Suppressor macrophage (primary cell): ENCODE measurements at places on chromosomes 2 and 18.

DNA sequence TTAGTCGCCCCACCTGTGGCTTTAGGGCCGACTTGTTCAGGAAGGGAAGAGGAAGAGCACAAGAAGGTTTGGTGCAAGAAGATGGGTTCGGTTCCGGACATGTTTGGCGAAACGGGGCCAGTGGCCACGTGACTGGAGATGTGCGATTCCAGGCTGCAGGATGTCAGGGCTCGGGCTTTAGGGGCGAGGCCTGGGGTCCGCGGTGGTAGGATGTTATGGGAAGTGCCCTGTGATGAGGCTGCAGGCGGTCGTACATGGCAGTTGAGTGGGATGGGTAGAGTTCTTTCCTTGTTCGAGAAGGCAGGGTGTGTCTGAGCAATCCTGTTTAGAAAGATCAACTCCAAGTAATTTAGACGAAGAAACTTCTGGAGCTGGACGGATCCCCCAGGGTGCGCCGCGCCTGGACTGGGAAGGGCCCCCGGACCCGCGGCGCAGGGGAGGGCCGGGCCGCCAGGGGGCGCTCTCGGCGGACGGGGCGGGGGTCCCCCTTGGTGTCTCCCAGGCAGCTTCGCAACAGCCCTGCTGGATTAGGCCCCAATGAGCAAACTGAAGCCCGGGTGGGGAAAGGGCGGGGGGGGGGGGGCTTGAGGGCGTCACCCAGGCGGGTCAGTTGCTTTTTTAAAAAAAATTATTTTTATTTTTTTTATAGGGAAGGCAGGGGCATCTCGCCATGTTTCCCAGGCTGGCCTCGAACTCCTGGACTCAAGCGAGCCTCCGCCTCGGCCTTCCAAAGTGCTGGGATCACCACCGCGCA is 17.2 kb upstream of the SDC1 start:
- no peak for DNase-seq

DNA sequence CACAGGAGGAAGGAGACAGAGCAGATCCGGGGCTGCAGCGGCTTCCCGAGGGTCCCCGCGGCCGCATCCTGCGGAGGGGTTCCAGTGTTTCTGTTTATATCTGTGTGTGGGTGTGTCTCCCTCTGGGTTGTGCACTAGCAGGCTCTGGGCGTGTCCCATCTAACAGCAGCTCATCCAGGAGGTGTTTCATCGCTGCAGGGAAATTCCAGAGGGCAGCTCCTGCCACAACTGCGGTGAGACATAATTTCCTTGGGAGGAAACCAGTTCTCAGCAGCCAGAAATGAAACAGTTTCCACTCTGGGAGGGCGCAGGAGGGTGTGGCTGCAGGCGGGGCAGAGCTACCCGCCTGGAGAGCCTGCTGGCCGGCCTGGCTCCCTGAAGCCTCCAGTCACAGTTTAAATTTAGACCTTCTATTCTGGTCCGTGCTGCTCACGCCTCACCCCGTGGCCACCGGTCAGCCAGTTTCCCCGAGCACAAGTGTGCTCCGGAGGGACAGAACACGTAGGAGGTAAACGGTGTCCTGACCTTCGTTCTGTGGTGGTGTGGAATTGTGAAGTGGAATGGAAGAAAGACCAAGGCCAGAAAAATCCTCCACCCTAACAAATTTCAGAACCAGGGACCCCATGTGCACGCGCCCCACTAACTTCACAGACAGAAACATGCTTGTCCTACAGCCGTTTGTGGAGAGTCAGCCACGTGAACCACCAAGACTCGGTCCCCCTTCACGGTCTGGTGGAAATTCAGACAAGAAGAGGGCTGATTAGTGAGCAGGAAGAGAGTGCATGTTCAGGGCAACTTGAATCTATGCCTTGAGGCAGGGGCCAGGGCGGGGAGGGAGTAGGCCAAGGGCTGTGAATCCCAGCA is 50.2 kb downstream of the TEX44 start:
- peak; percentile 67 for DNase-seq

- no peak for DNase-seq
Measured at GRCh38 chr18:53682796-53683195, 541.7 kb downstream of the MBD2 start.

- no peak for DNase-seq
Measured at GRCh38 chr2:197506658-197507057, 6.5 kb downstream of the HSPE1 start.

GRCh38 chr2:219178377-219179175 is 501 bp downstream of the RETREG2 start:
- DNase-seq: no peak

DNA sequence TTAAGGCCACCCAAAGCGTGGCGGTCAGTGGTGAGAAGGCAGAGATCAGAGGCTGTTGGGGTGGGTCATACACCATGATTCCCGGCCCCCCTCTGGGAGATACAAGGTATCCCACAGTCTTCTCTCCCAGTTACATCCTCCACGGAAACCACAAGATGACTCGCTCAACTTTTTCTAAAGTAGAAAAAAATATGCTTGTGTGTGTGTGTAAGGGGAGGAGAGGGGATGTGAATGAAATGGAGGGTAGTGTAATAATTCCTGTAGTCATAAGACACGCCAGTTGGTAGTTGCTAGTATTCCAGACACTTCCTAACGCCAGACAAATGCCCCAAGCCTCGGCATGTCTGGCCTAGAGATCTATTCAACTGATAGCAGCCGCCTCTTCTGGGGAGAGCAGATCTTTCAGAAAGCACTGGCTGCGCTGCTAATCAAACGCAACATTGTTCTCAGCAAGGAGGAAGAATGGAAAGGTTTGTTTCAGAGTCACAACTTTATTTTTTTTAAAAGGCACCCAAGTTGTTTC is 143.5 kb downstream of the TGIF1 start:
- DNase-seq: peak; percentile 25

DNA sequence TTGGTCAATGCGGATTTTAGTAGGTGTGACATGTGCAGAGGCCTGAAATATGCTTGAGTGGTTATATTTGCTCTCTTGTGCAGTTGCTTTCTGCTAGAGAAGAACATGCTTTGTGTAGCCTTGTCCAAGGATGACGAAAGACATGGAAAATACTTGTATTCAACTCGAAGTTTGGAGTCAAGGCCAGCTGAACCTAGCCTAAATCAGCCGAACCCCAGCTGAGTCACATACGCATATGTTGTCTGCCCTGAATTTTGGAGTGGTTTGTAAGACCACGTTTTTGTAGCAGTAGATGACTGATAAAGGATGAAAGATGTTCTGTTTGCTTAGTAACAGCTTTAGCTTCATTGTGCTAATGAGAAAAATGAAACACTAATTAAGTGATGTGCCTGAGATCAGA is 22.5 kb upstream of the SPAG16 start:
- no peak for DNase-seq
